ENCODE measurements at places on chromosomes 5 and 9.

GRCh38 chr5:126847456-126847820 lies 70.5 kb downstream of the LMNB1 start:
- DNase-seq = no peak

DNA sequence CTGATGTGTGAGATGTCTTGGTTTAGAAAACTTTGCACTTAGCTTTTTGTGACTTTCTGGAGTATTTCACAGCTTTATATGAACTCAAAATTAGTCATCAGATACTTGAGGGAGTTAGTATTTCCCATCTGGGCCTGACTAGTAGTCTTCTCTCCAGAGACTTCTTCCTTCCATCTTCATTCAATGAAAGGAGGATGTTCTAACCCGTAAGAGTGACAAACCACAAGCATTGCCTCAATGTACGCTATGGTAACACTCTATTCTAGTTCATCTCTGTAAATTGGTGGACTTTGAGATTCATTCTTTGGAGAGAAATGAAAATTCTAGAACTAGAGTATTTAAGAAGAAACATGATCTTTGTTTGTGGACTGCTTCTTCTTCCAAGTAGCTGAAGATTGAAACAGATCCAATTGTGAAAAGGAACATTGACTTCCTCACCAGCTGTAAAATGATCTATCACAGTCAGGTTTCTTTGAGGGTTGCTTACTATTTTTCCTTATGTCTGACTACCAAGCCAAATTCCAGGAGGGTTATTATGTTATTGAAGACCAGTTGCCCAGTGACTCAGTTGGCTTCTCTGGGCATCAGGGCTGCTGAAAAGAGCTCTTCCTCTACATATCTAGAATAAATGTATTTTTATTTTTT lies 157.6 kb downstream of the SLC12A2 start:
- DNase-seq = no peak

- no peak for DNase-seq
Observed at GRCh38 chr9:98479967-98480847, 224.8 kb upstream of the TBC1D2 start.

- DNase-seq = no peak
Observed at GRCh38 chr5:44997506-44997905, 188.8 kb downstream of the MRPS30 start.

GRCh38 chr9:15306068-15306756 lies 804 bp downstream of the TTC39B start:
- DNase-seq = no peak

- no peak for DNase-seq
Observed at GRCh38 chr9:70439991-70440706, 25.7 kb upstream of the KLF9 start.

DNA sequence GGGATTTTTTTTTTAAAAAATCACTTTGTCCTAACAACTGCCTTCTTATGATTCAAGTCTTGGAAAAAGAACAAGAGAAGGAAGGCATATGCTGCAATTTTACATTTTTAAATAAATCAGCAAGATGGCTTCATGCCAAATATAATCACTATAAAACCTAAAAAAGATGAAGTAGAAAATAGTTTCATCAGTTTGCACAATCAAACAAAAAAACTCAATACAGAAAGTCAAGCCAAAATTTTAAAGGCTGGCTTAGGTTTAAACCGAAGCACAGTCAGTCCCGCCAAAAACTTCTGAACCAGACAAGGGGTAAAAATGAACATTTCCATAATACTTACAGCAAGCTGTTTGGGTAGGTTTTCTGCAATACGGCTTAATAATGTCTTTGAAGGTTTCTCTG lies 57.3 kb downstream of the ZFR start:
- no peak for DNase-seq

DNA sequence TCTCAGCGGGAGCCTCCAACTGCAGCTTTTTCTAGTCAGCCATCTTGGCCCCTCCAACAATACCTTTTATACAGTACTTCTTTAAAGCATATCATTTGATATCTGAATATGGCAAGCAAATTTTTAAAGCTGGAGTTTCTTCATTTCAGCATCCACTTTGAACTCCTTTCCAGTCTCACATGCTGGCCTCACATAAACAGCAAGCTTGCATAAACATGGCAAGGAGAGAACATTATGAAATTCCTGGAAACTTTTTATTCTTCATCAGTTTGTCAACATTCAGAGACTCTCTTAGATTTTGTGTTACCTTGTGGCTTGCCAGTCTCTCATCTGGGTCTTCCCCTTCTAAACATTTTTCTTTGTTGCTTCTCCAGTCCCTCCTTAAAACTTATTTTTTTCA lies 745.3 kb downstream of the NR2F1-AS1 start:
- DNase-seq = no peak

DNA sequence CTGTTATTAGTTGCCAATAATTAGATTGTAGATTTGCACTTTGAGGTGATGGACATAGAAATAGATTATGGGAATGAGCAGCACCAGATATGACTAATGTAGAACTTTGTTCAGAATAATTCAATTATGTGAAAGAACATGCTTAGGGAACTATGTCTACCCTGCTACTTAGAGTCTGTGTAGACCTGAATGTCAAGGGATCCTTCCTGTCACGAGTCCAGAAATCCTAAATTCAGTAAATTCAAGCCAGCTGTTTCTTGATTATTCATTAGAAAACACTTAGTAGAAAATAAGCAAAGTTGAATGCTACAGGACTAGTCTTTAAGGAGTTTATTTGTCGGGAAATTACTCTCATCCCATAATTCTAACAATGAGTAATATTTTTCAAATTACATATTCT lies 887.3 kb upstream of the SEMA6A start:
- no peak for DNase-seq

DNA sequence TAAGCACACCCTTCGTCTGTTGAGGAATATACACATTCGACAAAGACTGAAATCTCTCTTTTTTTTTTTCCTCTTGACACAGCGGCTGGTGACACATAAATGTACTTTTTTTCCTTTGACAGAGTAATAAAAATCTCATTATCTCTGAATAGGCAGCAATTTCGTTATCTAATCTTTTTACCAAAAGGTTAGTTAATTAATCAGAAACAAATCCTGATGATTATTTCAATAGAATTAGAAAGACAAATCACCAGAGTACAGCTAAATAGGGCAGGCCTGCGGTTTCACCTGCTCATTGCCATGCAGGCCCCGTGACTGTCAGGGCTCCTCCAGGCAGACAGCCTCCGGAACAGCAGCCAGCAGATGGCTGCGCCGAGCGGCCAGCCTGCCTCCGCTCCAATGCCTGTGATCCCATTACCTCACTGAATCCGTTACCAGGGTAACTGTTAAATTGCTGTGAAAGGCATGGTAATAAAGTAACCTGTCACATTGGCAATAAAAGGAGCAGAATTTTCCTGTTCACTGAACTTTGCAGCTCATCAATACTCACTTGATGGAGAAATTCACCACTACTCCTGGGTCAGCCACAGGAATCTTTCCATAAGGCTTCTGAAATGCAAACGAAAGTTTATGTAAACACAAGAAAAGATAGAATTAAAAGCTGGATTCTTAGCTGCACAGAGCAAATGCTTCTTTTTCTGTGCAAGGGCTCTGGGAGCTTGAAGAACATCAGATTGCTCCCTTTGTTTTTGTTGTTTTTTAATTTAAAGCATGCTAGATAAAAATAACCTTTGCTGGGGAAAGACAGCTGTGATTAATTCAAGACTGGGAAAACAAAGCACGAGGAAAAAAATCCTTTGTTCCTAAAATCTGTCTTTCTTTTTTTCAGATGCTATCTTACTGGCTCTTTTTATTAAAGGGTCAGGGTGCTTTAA lies 666.4 kb upstream of the ZNF608 start:
- DNase-seq = no peak

- no peak for DNase-seq
Observed at GRCh38 chr9:136011703-136012496, 50.7 kb upstream of the UBAC1 start.

- DNase-seq = no peak
Observed at GRCh38 chr5:142107036-142107735, 1.4 kb upstream of the NDFIP1 start.

DNA sequence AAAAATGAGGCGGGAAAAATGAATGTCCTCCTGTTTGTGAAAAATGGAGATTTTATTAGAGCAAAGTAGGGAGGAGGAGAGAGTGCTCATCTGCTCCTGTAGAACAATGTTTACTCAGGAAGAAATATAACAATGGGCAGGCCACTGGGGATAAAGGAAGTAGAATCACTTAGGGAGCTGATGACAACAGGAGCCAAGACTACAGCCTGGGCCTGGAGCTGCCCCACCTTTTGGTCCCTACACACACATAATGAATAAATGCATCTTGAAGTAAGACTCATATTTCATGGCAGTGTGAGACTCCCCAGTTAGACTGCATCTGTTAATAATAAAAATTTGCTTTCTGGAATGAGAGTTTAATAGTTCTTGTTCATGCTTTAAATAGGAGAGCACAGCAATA lies 1939.8 kb downstream of the EFNA5 start:
- DNase-seq = no peak

DNA sequence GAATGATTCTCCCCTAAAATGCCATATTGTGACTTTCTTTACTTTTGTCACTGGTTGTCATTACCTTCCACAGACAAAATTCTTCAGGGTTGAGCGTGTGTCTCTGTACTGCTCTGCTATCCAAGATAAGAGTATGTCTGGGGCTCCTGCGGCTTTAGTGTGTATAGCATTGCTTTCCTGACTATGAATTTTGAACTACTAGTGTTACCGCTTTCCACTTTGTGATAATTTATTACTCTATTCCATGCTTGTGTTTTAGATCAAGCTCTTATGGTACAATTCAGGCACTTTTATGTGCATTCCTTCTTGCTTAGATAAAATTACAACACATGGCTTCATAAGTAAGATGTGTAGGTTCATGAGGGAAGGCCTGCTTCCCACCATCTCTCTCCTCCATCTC lies 51.5 kb upstream of the MEF2C start:
- no peak for DNase-seq

GRCh38 chr5:157599565-157599964 lies 24.0 kb upstream of the ADAM19 start:
- DNase-seq = no peak

GRCh38 chr9:37954581-37954981 lies 50.7 kb upstream of the SLC25A51 start:
- no peak for DNase-seq

DNA sequence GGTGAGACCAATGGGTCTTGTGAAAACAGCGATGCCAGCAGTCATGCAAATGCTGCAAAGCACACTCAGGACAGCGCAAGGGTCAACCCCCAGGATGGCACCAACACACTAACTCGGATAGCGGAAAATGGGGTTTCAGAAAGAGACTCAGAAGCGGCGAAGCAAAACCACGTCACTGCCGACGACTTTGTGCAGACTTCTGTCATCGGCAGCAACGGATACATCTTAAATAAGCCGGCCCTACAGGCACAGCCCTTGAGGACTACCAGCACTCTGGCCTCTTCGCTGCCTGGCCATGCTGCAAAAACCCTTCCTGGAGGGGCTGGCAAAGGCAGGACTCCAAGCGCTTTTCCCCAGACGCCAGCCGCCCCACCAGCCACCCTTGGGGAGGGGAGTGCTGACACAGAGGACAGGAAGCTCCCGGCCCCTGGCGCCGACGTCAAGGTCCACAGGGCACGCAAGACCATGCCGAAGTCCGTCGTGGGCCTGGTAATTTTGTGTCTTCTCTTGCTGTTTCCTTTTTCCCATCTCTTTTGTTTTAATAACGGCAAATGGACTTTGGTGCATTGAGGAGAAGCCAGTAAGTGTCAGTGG lies 98.0 kb downstream of the EHMT1 start:
- no peak for DNase-seq

- no peak for DNase-seq
Observed at GRCh38 chr5:98433022-98433421, 340.4 kb upstream of the RGMB start.

DNA sequence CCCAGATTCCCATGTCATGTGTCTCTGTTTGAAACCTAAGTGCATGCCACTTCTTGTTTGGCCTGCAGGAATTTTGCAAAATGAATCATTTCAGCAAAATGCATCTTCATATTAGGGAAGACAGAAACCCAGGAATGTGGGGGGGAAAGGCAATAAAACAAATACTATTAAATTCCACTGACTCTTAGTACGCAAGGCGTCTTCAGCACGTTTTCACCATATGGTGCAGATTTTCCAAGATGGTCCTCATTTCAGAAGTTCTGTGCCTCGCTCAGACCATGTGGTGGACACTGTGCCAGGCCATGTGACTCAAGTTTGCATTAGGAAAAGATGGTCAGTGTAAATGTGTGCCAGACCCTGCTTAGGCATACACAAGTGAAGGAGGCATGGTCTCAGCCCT lies 184.0 kb downstream of the ACTL7B start:
- no peak for DNase-seq

DNA sequence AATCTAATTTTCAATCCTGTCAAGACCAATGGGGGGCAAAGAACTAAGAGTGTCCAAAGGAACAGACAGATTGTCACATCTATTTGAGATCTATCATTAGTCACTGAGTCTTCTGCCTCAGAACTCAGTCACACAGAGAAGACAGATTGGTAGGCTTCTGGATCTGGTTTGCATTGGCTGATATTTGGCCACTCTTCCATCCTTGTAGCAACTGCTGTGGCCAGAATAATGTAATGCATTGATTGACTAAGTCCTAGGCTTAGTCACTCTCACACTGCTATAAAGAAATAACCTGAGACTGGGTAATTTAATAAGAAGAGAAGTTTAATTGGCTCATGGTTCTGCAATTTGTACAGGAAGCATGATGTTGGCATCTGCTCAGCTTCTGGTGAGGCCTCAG lies 458.5 kb downstream of the ACTL7B start:
- no peak for DNase-seq

DNA sequence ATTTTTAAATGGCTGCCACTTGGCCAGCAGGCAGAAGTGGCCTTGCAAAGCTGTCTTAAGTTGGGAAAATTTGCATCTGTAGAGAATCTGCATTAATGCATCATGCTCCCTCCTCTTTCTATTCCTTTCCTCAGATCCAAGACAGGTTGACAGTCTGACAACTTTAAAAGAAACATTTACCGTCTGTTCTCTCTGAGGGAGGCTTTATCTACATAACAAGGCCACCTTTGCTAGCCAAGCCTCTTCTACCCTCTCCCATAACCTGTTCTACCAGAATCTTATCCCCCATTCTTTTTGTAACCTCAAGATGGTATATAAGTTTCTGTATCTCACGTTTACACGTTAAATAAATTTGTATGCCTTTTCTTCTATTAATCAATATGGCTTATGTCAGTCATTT lies 271.9 kb downstream of the OSTF1 start:
- DNase-seq = no peak
